ENCODE measurements at places on chromosomes 5 and 9.

- peak; percentile 30 for DNase-seq
Measured at GRCh38 chr9:18605766-18606180, 131.8 kb downstream of the ADAMTSL1 start.

DNA sequence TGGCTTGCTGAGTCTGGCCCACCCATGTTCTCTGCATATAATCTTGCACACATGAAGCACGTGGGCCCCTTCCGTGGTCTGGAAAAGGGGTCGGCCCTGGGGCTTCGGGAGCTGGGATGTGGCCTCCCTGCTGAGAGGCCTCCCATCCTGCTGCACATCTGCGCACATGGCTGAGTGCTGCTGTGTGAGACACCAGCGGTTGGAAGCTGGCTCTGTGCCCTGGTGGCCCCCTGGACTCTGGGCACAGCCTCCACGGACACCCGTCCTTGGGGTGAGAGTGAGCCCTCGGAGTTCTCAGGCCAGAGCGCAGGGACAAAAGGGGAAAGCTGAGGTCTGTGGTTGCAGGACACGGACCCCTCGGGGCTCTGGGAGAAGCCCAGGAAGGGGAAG is 115.8 kb downstream of the RXRA start:
- peak; percentile 65 for DNase-seq

GRCh38 chr9:81071108-81071507 is 618.2 kb downstream of the TLE1 start:
- DNase-seq = no peak

GRCh38 chr9:135830496-135830895 is 76.8 kb downstream of the CAMSAP1 start:
- peak; percentile 8 for DNase-seq

GRCh38 chr5:54758038-54758437 is 227.4 kb downstream of the ESM1 start:
- DNase-seq = peak; percentile 80

GRCh38 chr9:108547411-108548135 is 308.2 kb downstream of the ACTL7B start:
- no peak for DNase-seq

GRCh38 chr9:134243778-134244467 is 79.6 kb upstream of the RNU6ATAC start:
- no peak for DNase-seq

- no peak for DNase-seq
Measured at GRCh38 chr9:4615778-4616177, 46.3 kb upstream of the PLPP6 start.

- DNase-seq = no peak
Measured at GRCh38 chr5:132737982-132738681, 786 bp upstream of the KIF3A start.

DNA sequence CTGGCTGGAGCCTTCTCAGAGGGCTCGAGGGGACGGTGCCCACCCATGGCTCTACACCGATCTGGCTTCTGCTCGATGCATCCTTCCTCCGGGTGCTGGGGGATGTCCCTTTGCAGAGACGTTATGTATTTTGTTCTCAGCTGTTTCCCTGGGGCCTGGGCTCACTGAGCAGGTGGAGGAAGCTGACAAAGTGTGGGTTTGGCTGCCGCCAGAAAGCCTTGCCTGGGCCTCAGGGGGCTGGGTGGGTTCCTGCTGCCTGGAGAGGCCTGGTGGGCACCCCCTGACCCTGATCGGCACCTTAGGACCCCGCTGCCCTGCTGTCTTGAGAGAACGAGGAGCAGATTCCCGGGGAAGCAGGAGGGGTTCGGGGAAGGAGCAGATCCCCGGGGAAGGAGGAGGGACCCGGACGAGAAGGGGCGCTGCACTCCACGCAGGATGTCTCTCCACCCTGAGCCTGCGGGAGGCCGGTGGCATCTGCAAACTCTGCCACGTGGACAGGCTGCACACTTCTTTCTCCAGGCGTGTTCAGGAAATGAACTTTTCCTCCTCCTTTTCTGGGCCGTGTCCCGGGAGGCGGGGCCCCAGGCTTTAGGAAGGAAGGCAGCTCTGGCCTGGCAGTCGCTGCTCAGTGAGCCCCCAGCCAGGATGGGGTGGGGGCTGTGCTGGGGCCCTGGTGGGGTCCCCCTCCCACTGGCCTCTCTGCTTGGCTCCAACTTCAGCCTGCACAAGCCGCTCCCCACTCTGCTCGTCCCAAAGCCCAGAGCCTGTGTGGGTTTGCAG is 148.9 kb downstream of the RXRA start:
- DNase-seq = peak; percentile 93

DNA sequence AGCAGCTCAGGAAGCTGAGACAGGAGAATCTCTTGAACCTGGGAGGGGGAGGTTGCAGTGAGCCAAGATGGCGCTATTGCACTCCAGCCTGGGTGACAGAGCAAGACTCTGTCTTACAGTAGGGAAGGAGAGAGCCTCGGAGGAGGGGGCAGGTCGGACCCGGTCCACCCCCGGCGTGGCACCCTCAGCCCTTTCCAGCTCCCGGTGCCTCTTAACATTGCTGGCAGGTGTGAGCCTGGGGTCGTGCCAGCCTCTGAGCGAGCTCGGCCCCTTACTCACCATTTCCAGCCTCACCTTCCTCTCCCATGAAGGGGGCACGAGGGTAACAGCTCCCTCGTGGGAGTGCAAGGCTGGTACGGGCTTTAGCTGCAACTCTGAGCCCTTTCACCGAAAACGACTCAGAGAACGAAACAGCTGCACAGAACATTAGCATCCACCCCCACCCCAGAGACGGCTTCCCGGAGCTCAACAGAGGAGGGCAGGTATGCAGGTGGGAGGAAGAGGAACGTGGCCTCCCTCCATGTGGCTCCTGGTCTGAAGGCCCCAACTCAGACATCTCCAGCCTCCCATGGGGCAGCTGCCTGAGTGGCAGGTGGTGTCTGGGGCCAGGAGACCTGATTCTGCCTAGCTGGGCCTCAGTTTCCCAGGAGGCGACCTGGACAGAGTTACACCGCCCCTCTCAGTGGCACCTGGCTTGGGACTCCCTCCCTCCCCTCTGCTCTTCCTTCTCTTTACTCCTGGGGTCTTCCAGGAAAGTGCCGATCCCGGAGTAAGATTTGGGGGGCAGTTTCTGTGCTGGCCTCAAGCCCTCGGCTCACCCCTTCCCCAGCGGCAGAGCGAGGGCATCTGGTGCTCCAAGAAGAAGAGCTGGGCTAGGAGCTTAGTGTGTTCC is 28.5 kb upstream of the ABO start:
- no peak for DNase-seq

- no peak for DNase-seq
Measured at GRCh38 chr5:175652741-175653663, 4.9 kb upstream of the HRH2 start.

DNA sequence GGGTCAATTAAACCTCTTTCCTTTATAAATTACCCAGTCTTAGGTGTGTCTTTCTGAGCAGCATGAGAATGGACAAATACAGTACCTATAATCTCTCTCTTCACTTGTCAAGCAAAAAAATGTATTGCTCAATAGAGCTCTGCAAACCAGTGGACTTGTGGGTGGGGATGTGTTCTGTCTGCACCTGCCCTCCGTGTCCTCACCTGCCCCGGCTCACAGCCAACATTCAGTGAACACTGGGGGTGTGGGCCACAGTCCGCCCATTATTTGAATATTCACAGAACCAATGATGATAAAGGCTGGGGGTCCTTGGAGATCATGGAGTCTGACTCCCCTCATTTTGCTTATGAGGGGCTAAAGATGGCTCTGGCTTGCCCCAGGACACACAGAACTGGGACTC is 36.9 kb upstream of the MED27 start:
- DNase-seq = no peak

- no peak for DNase-seq
Measured at GRCh38 chr9:126962336-126962735, 47.8 kb downstream of the RALGPS1 start.

DNA sequence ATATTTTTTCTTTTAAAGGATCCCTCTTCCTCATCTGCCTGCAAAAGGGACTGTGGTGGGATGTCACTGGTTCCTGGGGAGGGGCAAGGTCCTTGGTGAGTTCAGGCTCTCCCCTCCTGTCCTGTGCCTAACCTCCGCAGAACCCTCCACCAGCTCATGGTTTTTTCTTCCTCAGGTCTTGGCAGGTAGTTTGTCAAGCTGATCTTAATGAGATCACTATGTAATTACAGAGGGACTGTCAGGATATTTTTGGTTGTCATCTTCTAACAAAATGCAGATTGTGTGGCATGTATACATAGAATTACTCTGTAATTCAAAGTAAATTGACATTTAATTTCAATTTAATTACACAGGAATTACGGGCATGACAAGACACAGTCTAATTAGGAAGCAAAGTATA is 150.3 kb upstream of the SEMA6A start:
- DNase-seq = no peak

DNA sequence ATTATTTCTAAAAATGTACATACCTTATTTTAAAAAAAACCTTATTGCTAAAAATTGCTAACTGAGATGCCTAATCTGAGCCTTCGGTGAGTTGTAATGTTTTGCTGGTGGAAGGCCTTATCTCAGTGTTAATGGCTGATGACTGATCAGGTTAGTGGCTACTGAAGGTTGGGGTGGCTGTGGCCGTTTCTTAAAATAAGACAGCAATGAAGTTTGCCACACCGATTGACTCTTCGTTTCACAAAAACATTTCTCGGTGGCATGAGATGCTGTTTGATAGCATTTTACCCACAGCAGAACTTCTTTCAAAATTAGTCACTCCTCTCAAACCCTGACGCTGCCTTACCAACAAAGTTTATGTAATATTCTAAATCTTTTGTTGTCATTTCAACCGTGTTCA is 14.7 kb downstream of the CENPK start:
- no peak for DNase-seq

- peak; percentile 82 for DNase-seq
Measured at GRCh38 chr5:59042201-59043055, 459.6 kb downstream of the RAB3C start.

- no peak for DNase-seq
Measured at GRCh38 chr5:55347786-55348185, 40.0 kb downstream of the MTREX start.

GRCh38 chr5:67050125-67050524 is 146.5 kb downstream of the CD180 start:
- no peak for DNase-seq

DNA sequence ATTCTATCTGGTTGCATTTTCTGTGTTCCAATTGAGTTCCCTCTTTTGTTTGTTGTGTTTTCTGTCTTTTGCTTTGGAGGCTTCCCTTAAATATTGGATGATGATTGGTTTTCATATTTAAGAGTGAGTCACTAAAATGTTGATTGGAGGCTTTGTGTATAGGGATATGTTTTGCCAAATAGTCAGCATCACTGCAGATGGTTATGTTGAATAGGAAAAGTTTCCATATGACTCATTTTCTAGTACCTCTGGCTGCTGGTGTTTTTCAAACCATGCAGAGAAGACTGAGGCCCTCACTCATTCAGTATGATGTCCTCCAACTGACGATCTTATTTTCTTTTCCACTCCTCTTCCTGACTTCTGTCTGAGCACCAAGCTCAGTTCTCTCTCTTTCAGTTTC is 1290.0 kb downstream of the EFNA5 start:
- peak; percentile 78 for DNase-seq

GRCh38 chr5:33049298-33049697 is 338.2 kb downstream of the NPR3 start:
- no peak for DNase-seq

- no peak for DNase-seq
Measured at GRCh38 chr9:72614067-72614466, 92.7 kb downstream of the TMC1 start.

DNA sequence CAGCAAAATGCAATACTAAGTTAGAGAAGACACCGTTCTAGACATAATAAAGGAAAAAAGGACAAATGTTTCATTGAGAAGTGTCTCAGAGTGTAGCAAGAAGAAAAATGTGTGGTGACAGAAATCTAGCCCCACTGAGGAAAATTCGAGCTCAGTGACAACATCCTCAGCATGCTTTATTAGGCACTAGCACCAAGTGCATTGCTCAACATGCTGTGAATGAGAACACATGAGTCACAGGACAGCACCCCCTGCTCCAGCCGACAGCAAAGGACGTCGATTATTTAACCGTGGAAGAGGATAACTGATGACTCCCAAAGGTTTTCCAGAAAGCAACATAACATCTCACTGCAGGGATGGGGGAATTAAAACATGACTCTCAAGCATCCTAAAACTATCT is 182.7 kb downstream of the GNAQ start:
- peak; percentile 85 for DNase-seq

DNA sequence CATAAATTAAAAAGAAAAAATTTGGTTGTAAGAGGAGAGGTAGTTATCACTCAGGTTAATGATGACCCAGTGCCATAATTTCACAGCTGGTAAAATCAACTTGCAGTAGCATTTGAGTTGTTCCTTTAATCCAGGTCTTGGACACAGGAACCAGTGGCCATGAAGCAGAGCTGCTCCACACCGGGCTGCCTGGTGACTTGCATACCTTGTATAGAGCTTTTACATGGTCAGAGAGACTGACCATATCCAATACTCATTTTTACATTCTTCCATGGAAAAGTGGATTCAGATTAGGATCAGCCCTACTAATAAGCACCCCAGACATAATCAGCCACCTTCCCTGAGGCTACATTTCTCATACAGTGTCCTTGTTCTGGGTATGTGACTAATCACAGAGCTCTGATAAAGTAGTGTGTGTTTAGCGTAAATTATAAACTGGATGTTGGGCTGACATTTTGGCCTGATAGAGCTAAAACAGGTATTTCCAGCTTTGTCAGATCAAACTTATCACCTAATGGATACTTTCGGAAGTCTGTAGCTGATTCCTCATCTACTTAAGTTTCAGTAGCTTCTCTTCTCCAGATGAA is 77.0 kb upstream of the ZSWIM6 start:
- no peak for DNase-seq

GRCh38 chr9:104300124-104300523 is 203.9 kb upstream of the OR13F1 start:
- DNase-seq = no peak

GRCh38 chr9:130662970-130663257 is 1.5 kb upstream of the PRDM12 start:
- no peak for DNase-seq

- peak; percentile 57 for DNase-seq
Measured at GRCh38 chr9:86413971-86414880, 60.0 kb upstream of the TUT7 start.

Measured in fibroblast of upper back skin (primary cell).